ENCODE measurements at places on chromosomes 6 and 20.

GRCh38 chr20:43955062-43955749 lies 40.6 kb downstream of the TOX2 start:
- DNase-seq: peak; percentile 18

GRCh38 chr6:44976677-44977641 lies 351.2 kb upstream of the RUNX2 start:
- no peak for DNase-seq

DNA sequence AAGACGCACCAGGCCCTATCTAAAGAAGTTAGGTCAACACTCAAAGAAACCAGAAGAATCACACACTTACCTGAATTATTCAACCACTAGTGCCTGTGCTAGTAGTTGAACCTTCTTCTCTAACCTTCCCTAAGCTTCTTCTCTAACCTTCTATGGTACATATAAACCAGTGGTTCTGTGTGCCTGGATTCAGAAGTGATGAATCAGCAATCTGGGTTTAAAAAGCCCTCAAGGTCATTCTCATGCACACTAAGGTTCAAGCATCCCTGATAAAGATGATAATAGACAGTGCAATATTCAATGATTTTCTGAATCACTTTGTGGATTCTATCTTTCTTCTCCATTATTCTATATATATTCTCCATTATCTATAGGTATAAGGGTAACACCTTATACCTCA lies 271.4 kb upstream of the TBX18 start:
- no peak for DNase-seq

- DNase-seq: no peak
Observed at GRCh38 chr6:26257272-26257671, 107.7 kb upstream of the BTN3A2 start.

GRCh38 chr6:157020398-157020797 lies 243.2 kb downstream of the ARID1B start:
- DNase-seq: no peak

DNA sequence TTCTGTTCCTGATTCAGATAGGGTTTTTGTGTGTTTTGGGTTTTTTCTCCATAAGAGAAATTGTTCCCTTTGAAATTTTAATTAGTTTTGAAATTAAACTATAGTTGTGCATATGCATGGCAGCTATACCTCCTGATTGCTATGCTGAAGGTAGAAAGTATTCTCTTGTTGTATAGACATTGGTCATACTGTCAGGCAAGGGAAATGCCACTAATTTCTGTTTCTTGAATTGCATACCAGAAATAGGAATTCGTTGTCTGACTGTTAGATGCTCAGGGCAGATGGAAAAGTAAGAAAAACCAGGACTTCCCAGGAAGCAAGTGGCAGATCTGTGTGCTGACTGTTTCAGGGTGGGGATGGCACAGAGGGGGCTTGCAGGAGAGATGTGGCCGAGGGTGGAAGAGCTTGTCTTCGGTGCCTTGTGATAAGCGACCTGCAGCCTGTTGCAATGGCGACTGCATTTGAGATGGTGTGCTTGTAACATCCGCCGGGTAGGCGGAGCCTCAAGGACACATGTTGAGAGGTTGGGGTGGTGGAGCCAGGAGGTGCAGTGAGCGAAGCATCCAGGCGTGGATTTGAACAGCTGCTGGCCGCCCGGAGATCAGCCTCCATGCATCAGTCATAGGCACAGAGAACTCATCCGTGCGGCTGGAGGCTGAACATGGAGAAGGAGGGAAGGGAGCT lies 42.8 kb downstream of the RREB1 start:
- no peak for DNase-seq

- no peak for DNase-seq
Observed at GRCh38 chr6:42128460-42129359, 13.7 kb downstream of the C6orf132 start.

GRCh38 chr6:129684323-129684884 lies 25.6 kb downstream of the ARHGAP18 start:
- DNase-seq: no peak

DNA sequence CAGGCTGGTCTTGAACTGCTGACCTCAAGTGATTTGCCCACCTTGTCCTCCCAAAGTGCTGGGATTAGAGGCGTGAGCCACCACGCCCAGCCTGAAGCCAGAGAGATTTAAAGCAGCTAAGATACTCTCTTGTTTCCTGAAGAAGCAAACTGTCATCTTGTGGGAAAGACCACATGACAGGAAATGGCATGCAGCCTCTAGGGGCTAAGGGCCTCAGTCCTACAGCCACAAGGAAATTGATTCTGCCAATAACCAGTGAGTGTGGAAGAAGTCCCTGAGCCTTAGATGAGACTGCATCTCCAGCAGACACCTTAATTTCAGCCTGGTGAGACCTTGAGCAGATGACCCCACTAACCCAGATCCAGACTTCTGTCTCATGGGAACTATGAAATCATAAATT lies 40.9 kb downstream of the KIZ start:
- no peak for DNase-seq

GRCh38 chr6:149451376-149452036 lies 33.3 kb downstream of the ZC3H12D start:
- DNase-seq: no peak

- no peak for DNase-seq
Observed at GRCh38 chr6:94456266-94456665, 1036.9 kb upstream of the EPHA7 start.

DNA sequence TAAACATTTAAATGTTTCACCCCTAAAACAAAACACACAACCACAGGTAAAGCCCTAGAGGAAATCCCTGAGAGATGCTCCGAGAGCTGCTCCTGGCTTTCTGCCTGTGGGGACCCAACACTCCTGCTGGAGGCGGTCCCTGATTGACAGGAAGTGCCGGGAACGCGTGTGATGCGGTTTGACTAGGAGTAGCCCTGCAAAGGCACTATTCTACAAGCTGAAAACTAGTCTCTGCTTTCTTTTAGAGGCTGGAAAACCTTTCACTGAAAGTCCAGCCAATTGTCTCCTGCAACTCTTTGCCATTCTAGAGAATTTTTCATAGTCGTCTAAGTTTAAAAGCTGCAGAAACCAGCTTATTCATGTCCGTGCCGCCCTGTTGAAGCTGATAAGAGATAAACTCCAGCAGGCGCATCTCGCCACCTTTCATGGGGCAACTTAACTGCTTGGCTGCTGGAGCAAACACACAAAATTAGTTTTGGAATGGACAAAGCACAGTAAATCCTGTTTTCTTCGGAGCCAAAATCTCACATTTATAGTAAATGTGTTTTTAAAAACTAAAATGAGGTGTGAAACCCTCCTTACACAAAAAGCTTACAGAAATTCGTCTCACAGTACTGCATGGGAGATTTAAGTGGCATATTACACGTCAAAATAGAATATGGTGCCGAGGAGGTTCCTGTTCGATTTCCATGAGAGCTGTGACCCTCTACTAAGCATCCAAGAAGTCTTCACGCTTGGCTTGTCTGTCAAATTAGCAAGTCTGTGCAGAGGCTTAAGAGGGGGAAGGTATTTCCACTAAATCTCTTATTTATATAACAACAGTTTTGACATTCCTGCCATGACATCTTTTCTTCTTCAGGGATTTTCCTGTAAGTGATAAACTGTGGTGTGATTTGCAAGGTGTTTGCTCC lies 46.9 kb downstream of the DACT2 start:
- no peak for DNase-seq

GRCh38 chr6:167569879-167570278 lies 245.0 kb downstream of the TTLL2 start:
- DNase-seq: no peak

- DNase-seq: peak; percentile 35
Observed at GRCh38 chr20:41173161-41173721, 35.9 kb downstream of the PLCG1 start.

Data from stimulated activated CD8-positive, alpha-beta memory T cell treated with anti-CD3 and anti-CD28 coated beads, Interleukin-15, amount 100 ng/mL, for 4 hours (primary cell).